ENCODE measurements at places on chromosomes 2 and 18.

DNA sequence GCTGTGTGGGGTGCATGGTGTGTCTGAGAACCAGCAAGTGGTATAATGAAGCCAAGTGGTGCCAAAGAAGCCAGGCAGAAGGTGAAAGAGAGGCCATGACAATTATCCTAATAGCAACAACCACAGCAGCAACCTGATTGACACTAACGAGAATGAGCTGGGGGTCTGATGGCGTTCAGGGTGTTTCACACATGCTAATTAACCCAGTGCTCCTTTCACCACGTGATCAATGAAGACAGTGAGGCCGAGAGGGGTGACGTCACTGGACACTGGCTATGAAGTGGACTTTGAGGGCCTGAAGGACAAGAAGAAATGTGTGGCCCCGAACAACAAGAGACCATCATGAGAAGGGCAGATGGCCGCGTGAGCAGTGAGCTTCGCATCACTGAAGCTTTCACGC is 364.4 kb upstream of the ID2 start:
- DNase-seq = no peak

DNA sequence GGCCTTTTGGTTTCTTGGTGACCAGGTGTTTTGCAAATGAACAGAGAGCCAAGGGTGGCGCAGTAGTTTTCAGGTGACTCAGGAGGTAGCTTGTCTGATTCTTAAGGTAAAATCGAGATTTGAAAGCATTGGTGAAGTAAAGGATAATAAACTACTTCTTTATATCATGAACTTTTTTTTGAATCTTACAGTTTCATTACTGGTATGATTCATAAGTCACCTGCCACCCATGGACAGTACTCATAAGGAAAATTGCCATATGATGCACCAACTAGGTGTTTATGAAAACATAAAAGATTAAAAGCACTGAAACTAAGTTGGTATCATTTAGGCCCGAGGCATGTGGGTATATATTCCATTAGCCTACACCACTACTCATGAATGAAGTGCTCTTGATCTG is 84.1 kb upstream of the MGAT5 start:
- no peak for DNase-seq

- no peak for DNase-seq
Observed at GRCh38 chr18:38413193-38413592, 847.6 kb upstream of the CELF4 start.

- no peak for DNase-seq
Observed at GRCh38 chr18:56445422-56445821, 193.0 kb downstream of the TXNL1 start.

GRCh38 chr2:199261239-199261638 is 196.5 kb downstream of the SATB2 start:
- DNase-seq = peak; percentile 76

DNA sequence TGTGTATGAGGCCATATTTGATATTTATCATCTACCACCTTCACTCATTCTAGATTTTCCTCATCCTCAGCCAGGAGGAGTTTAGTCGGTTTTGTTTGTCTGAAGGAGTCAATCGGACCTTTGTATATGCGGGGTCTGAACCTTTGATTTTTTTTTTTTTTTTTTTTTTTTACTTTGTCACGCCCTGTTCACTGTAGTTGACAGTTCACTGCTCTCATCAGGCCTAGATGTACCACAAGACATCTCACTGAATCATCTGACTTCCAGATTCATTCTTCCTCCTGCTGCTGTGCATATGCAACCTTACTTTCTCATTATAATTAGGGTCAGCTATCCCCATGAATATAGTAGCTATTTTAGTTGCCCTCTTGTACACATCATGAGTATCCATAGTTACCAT is 133.2 kb downstream of the ARHGAP15 start:
- DNase-seq = no peak

- no peak for DNase-seq
Observed at GRCh38 chr2:105881286-105882136, 136.8 kb downstream of the NCK2 start.

DNA sequence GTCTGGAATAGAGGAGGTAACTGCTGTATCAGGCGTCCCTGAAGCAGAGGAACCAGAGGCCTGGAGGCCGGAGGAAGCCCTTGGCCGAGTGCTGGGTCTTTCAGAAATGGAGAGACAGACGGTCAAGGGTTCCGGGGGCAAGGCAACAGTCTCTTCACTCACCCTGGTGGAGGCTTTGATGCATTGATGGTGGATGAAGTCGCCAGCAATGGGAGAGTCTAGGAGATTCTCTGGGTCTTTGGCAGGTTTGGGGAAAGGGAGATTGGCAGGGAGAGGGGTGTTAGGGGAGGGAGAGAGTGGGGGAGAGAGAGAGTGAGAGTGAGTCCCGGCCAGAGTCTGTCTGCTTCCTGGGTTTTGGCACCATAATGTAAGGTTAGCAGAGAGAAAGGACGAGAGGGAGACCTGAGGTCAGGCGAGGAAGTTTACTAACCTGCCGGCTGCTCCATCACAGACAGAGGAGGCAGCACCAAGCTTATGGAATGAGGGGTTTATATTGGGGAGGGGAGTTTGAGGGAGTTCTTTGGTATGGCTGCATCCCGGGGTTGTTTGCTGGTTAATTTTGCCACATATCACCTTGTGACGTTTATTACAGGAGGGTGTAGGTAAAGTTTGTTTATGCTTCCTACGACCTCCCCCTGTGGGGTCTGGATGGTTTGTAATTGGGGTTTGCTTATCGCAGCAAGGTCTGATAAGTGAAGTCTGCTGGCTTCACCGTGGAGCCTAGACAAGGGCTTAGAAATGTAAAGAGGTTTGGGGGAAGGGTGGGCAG is 19.6 kb downstream of the COMMD1 start:
- no peak for DNase-seq

Data from LHCN-M2 (cell line).